ENCODE measurements at places on chromosomes 16 and 17.

DNA sequence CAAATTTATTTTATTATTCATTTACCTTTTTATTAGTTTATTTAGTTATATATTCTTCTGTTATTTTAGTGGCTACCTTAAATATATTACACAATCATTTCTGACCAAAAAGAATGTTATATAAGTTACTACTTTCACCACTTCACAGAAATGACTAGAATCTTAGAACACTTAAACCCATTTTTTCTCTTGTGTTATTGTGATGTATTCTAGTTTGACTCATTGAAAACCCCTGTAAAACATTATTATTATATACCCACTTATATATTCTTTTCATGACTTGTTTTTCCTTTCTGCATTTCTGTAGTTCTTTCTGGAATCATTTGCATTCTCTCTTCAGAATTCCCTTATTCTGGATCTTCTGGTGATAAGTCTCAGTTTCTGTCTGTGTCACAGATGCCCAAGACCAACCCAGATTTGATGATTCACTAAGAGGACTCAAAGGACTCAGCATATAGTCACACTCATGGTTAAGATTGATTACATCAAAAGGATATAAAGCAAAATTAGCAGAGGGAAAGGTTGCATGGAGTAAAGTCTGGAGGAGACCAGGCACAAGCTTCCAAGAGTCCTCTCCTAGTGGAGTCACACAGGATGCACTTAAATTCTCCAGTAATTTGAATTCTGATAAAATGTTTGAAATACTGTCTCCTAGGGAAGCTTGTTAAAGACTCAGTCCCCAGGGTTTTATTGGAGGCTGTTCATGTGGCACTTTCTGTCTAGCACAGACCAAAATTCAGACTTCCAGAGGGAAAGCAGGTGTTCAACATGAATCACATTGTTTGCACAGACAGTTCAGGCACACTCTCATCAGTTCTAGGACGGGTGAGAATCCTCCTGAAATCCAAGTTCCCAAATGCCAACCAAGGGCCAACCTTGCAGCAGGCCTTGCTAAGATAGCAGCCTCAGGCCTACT, 7.7 kb downstream of the GINS3 start:
- DNase-seq = no peak

GRCh38 chr16:11560701-11561453, 25.8 kb downstream of the LITAF start:
- DNase-seq = no peak

DNA sequence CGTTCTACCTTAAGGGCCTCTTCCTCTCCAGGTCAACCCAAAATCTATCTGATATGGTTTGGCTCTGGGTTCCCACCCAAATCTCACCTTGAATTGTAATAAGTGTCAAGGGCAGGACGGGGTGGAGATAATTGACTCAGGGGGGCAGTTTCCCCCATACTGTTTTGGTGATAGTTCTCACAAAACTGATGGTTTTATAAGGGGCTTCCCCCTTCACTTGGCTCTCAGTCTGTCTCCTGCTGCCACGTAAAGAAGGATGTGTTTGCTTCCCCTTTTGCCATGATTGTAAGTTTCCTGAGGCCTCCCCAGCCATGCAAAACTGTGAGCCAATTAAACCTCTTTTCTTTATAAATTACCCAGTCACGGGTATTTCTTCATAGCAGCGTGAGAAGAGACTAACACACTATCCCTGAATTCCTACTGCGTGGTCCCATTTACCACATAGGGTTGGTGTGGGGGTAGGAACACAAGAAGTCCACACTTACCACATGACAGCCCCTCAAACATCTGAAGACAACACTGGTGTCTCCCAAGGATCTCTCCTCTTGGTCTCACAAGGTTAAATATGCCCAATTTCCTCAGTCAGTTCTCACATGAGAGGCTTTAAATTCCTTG, 8.2 kb downstream of the COTL1 start:
- no peak for DNase-seq

DNA sequence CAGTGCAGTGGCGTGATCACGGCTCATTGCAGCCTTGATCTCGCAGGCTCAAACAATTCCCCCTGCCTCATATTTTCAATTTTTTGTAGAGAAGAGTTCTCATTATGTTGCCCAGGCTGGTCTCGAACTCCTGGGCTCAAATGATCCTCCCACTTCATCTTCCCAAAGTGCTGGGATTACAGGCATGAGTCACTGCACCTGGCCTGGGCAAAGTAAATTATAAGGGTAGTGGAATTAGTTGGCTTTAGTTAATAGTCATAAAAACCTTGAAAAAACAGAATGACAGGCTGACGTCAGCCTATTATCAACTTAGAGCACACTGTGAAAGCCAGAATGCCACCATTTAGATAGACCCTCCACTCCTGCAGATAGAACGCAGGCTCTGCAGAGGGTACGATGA, 43.5 kb upstream of the B4GALNT2 start:
- DNase-seq = no peak

GRCh38 chr17:35088881-35089585, 25.5 kb upstream of the RFFL start:
- peak; percentile 59 for DNase-seq

DNA sequence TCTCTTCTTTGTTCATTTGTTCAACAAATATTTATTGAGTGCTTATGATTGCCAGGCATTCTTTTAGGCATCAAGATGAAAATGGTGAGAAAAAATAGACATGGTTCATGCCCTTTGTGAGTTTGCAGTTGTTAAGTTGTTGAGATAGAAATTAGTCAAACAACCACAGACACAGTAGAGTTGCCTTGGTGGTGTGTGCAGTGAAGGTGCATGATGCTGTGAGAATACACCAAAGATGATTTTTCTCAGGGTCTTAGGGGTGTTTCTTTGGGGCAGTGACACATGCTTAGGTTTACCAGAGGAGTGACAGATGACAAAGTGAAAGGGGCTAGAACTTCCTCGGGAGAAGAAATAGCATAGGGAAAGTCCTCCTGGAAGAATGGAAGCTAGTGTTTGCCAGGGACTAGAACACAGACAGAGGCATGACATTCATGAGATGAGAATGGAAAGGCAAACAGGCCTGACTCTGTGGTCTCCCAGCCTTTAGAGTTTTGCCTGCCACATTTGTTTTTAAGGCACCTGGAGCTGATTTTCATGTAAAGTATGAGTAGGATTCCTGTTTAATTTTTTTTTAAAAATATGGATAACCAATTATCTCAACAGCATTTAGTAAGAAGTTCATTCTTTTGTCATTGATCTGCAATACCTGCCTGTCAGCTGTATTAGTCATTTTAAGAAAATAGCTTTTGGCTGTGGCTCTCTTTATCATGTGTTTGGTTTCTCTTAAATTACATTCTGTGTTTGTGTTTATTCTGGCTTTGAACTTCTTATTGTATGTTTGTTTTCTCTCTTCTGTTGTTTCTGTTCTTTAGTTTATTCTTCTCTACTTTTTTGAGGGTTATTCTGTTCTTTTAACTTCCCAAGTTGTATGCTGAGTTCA, 36.6 kb downstream of the CYLD start:
- no peak for DNase-seq

DNA sequence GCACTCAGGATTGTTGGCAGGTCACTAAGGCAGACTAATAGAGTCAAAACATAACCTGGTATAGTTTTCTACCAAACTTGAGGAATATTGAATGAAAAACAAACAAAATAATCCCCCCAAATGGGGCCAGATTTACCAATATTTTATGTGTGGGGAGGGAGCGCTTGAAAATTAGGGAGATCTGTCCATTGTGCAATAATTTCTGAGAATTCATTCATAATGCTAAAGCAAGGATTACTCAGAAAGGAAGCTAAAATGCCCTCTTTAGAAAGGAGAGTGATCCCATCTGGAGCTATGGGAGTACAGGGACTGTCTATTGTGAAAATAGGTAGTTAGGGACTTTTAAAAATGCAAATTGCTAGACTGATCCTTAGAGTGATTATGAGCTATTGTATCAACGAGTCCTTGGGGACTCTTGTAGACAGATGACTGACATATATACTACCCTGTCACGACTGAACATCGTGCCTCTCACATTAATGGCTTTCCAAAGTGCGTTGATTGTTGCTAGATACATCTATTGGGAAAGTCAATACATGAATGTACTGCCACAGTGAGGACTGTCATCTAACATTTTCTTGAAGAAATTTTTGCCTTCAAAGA, 193.6 kb downstream of the AATF start:
- DNase-seq = no peak

GRCh38 chr16:56319376-56319775, 106.0 kb downstream of the AMFR start:
- DNase-seq = no peak

DNA sequence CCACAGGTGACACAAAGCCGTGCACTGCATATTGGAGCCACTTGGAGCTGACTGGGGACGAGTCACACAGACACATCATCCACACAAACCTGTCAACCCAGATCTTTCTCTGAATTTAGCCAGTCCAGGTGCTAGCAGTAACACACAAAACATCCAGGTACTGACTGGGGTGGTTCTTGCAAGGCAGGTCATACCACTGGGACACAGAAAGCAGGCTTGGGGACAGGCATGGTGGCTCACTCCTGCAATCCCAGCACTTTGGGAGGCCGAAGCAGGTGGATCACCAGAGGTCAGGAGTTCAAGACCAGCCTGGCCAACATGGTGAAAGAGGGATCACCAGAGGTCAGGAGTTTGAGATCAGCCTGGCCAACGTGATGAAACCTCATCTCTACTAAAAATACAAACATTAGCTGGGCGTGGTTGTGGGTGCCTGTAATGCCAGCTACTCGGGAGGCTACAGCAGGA, 14.9 kb downstream of the ENPP7 start:
- no peak for DNase-seq

DNA sequence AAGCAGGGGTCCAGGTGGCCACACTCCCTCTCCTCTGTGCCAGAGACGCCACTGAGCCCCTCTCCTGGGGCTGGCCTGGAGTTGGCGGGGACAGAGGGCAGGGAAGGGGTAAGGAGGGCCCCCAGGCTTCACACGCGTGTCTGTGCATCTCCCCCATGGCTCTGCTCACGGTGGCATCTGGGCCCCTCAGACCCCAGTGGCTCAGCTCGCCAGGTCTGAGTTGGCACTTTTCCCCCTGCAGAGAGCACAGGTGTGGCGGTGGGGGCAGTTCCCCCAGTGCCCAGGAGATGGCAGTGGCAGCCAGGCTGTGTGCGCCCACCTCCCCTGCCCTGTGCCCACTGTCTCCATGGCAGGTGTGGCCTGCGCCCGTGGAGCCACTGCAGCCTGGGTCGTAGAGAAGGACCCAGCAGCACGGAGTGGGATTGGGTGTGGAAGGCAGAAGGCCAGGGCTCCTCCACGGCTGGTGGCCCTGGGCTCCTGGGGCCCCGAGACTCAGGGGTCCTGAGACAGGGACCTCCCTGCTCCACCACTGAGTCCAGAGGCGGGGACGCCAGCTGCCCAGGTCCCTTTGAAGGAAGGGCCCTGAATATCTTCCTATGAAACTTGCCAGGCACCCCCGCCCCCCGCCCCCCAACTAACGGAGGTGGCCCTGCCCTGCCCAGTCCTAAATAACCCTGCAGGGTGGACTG, 4.3 kb upstream of the APRT start:
- peak; percentile 11 for DNase-seq

GRCh38 chr17:53092072-53092471, 730.7 kb upstream of the KIF2B start:
- DNase-seq = no peak

Measured in NCI-H1417 treated with DMSO at 0.1 percent for 48 hours (cell line).